ENCODE measurements at places on chromosomes 2 and 18.

GRCh38 chr2:217363470-217363869 lies 503.6 kb upstream of the TNP1 start:
- DNase-seq: no peak

GRCh38 chr2:177429688-177430325 lies 37.2 kb downstream of the AGPS start:
- no peak for DNase-seq

DNA sequence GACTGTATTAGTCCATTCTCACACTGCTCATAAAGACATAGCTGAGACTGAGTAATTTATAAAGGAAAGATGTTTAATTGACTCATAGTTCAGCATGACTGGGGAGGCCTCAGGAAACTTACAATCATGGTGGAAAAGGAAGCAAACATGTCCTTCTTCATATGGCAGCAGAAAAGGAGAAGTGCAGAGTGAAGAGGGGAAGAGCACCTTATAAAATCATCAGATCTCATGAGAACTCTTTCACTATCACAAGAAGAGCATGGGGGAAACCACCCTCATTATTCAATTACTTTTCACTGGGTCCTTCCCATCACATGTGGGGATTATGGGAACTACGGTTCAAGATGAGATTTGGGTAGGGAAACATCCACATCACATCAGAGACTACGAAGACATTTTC lies 43.0 kb upstream of the CAVIN2 start:
- no peak for DNase-seq

DNA sequence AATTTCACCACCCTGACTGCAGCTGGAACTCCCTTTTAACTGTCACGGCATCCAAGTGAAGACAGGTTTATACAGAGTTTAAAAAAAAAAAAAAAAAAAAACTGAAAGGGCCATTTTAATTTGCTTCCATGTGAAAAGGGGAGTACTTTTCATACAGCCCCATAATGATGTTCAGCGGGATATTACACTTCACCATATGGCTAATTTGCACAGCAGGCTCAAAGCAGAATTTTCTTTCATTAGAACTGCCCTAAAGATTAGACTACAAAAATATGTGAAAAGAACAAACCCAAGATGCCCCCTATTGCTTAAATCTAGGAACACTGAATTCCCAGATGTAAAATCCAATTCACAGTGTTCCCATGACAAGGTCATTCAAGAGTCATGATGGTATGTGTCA lies 301.8 kb downstream of the EXOC6B start:
- no peak for DNase-seq

GRCh38 chr2:133163111-133163510 lies 405.2 kb downstream of the NCKAP5 start:
- no peak for DNase-seq

- DNase-seq: no peak
These were observed 151.2 kb upstream of the BOD1L2 start for GRCh38 chr18:56995579-56996188.

- DNase-seq: no peak
These were observed 94.6 kb upstream of the SCG2 start for GRCh38 chr2:223696719-223697118.

DNA sequence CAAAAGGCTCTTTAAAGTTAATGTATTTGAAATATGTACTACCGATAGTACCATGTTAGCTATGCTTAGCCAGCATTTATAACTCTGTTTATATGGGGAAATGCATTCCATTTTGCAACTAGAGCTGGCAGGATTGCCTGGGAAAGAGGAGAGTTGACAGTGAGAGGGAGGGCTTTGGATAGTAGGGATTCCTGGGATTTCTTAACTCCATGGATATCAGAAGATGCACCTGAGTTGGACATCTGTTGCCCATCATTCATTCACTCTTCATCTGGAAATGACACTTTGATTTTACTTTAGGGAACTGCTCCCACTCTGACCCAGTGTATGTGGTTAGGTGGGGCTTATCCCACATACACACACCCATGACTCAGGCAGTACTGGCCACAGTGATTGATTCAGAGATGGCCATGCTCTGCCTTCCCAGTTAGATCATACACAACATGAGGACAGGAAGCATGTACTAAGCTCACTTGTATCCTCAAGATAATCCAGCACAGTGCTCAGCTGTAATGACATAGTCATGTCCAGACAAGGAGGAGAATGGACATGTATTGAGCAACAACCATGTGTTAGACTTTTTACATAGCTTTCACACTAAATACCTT lies 248.8 kb downstream of the MREG start:
- no peak for DNase-seq

- DNase-seq: no peak
These were observed 353.8 kb downstream of the INSIG2 start for GRCh38 chr2:118442046-118442445.

GRCh38 chr2:70511971-70512729 lies 41.5 kb downstream of the TGFA start:
- no peak for DNase-seq

DNA sequence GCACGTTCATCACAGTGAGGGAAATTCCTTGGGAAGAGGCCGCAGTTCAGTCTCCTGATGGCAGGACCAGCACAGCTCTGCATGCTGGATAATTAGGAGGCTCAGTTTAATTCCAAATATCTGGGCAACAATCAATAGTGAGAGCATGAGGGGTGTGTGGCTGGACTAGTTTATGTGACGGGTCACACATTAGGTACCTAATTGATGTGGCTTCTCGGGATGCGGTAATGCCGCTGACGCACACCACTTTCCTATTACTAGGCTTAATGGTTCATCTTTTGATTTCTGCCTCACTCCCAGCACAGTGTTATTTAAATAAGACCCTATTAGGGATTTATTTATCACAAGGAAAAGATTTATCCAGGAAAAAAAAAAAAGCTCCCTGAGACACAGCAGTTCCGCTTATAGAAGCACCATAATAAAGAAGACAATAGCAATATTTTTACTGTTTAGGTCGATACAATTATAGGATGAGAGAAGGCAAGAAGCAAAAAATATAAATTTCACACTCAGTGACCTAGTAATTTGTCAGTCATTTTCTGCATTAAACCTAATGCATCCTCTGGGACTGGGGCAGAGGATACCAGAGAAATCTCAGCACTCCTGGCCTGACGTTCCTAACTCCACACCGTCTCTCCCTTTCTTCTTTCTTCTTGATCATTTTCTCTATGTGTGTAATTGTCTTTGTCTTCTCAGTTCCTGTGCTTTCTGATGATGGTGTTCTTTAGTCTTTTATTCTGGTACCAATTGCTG lies 264.7 kb upstream of the SLC14A2 start:
- DNase-seq: no peak

- no peak for DNase-seq
These were observed 92.2 kb upstream of the TGFA start for GRCh38 chr2:70645733-70646419.

DNA sequence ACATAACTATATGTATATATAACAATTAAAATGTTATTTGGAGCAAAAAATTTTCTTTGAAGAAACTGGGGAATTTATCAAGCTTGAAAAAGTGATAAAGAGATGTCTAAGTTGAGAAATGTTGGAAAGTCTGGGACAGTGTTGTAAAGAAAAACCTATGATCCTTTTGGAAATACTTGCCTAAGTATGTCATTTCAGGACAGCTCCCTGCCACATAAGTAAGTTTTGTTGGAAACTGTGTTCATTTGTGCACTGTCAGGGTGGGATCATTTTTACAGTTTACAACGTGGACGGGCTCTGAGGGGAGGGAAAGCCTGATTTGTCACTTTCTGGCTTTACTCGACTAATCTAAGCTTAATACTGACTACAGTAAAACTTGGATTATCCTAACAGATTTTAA lies 10.4 kb upstream of the COL3A1 start:
- no peak for DNase-seq

DNA sequence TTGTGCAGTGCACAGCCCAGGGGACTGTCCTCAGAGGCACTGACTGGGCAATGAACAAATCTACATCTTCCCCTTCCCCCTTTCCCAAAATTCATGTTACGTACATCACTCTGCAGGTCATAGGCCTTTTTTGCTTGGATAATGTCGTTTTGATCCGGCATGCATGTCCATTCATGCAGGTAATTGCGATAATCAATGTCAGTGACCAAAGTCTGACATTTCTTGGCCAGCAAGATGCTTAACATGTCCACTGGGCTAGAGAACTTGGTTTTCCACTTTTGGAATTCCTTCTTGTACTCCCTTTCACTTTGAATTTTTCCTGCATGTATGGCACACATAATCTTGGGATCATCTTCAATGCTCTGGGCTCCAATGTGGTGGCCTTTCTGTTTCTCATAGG lies 124.6 kb downstream of the NEB start:
- DNase-seq: no peak

GRCh38 chr2:239689985-239690384 lies 289.2 kb upstream of the HDAC4 start:
- DNase-seq: no peak

DNA sequence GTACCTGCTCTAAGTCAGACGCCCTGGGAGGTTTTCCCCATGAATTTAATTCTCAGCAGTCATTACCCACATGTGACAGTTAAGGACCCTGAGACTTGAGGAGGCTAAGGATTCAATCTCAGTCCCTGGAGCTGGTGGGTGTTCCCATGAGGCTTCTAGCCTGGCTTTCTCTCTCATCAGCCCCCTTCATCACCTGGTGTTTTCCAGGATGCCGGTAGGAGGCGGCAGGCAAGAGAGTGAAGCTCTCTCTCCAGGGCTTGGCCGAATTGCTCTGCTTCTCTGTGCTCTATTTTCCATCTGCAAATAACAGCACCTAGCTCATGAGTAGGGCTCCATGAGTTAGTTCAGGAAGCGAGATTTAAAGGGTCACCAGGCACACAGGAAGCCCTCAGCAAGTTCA lies 241.9 kb downstream of the PTPRM start:
- DNase-seq: no peak

DNA sequence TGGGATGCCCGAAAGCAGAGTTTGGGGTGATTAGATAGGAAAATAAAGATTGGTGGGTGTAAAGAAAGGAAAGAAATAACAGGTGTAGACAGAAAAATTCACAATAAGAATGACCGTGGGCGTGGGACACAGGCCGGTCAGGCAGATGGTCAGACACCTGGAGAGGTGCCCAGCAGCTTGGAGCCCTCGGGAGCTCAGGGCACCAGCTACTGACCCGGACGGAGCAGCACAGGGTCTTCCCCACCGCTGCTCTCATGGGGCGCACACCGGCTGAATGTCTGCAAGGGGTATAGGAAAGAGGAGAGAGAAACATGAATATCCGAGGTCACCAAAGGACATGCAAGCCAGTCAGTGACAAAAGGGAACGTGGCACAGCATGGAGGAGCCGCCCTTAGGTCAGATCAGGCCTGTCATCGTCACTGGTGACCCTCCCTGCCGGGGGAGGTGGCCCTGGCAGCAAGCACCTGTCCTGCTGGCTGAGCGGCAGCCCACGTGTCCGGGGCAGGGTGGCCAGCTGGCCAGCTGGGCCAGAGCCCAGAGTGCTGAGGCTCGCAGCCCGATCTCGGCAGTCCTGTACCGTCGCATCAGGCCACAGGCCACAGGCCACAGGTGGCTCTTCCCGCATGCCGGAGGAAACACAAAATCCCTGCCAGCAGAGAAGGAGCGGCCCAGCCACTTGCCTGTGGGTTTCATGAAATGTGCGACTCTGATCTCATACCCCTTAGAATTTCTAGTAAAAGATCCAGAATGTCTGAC lies 112.0 kb upstream of the NDUFV2 start:
- DNase-seq: no peak

GRCh38 chr2:20650393-20650876 lies 463 bp downstream of the HS1BP3 start:
- DNase-seq: no peak

DNA sequence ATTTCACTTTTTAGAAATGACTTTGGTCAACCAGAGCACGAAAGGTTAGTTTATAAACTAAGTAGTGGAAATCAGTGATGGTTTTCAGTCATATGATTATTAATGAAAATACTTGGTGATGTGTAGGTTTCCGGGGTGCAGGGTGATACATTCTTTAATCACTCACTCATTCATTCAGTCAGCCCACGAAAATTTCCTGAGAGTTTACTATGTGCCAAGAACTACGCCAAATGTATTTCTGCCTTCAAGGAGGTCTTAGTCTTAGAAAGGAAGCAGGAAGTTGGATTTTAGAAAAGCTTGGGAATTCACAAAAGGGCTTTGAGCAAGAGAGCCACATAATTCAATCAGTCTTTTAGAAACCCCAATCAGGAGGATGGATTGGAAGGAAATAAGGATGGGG lies 543.6 kb downstream of the PLCL1 start:
- DNase-seq: no peak

GRCh38 chr18:27699137-27699536 lies 477.8 kb downstream of the CDH2 start:
- no peak for DNase-seq

- DNase-seq: no peak
These were observed 980.7 kb upstream of the CRIM1 start for GRCh38 chr2:35374845-35375244.

DNA sequence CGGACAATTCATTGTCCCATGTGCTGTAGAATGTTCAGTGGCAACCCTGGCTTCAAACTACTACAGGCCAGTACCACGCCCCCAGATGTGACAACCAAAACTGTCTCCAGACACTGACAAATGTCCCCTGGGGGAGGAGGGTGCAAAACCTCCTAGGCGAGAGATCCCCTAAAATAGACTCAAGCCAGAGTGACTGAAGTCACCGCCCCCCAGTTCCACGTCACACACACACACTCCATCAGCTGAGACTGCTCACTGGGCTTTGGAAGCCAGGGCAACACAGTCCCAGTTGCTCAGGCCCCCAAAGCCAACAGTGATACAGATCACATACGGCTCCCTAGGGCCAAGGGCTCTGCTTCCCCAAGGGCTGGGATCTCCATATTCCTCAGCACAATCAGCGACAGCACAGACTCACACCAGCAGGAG lies 19.1 kb downstream of the HDAC4 start:
- DNase-seq: no peak

DNA sequence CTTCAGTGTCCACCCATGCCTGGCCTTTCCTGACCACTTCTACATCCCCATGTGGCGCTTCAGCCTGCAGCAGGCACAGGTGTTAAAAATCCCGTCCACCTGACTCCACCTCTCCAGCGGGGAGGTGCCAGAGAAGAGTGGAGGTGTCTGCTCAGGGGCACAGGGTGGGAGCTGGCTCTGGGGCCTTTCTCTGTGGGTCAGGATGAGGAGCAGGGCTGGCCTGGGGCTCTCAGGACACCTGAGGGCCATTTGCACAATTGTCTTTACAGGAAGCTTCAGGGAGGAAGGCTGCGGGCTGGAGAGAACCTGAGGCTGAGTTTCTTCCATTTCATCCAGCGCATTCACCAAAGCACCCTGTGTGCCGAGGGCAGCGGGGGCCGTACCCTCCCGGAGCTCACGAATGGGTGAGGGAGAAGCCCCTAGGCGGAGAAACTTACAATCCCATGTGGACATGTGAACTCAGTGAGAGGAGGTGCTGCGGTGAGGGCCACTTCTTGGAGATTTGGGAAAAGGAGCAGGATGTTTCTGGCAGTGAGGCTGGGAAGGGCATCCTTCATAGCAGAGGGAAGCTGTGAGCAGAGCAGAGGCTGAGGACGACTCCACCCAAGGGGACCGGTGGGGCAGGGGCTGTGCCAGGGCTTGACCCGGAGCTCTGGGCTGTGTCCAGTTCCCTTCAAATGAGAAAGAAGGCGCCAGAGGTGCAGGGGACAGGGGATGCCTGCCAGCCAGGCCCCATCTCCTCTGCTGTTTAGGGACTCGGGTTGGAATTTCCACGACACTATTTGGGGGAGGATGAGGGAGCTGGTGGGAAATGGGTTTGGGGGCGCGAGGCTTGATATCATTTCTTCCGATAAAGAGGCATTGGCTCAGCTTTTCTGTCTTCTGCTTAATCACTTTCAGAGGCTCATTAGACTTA lies 155.2 kb upstream of the MYCN start:
- DNase-seq: no peak
